ENCODE measurements at places on chromosomes 3 and 15.
A peak's percentile ranks its signal among the peaks of the same experiment; 100 is the strongest.

- no peak for DNase-seq
These were observed 127.1 kb downstream of the ABHD5 start for GRCh38 chr3:43817825-43818224.

- no peak for DNase-seq
These were observed 63.4 kb downstream of the CACNA2D3 start for GRCh38 chr3:54185740-54186139.

- no peak for DNase-seq
These were observed 4.9 kb downstream of the MAN2A2 start for GRCh38 chr15:90907838-90908507.

DNA sequence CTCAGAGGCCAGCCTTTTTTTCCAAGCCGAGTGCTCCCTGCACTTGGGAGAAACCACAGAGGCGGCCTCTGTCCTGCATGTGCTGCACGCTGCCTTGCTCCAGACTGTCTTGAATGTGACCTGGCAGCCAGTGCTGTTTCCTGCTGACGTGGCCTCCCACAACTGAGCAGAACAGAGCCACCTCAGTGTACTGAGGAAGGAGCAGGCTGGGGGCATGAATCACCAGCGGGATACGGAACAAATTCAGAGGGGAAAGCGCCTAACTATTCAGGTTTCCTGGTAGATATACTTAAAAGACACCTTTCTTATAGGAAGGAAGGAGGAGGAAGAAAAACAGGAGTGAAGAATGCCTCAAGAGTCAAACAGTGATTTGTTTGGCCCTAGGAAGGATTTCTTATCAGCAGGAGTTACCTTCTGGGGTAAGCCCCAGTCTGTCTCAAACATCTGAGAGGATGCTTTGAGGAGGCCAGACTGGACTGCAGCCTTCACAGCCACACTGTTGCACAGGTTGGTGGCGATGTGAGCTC is 114.0 kb downstream of the FNDC3B start:
- peak; percentile 87 for DNase-seq

GRCh38 chr15:90219421-90220141 is 14.2 kb downstream of the CIB1 start:
- DNase-seq, result no peak

- DNase-seq, result peak; percentile 33
These were observed 3.6 kb upstream of the CLDN16 start for GRCh38 chr3:190384309-190384756.

DNA sequence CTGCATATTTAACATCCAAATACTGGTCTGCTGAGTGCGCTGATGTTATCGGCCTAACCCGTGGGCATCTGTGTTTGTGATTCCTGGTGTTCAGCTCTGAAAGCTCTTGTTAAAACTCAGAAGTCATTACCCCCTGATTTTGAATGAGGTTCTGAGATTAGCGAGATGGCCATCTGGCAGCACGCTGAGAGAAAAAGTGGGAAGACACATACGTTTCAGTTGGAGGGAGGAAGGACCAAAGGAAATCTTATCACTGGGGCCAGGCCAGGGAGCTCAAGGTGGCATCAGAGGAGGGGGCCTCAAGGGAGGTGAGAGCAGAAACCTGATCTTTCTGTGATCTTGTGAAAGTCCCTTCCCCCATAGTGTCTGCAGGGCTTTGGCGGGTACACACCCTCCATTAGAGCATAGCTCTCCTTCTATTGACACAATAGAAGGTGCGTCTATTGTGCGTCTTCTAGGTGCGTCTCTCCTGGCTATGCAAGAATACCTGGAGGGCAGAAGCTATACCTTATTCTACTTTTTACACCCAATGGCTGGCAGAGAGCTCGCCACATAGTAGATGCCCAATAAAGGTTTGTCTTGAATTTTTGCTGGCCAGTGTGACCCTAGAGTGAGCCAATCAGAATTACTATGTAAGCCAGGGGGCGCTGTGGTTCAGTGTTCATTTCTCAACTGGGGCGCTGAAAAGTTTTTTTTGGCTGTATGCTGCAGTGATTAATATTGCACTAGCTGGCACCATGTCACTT is 182.4 kb downstream of the SHQ1 start:
- no peak for DNase-seq

DNA sequence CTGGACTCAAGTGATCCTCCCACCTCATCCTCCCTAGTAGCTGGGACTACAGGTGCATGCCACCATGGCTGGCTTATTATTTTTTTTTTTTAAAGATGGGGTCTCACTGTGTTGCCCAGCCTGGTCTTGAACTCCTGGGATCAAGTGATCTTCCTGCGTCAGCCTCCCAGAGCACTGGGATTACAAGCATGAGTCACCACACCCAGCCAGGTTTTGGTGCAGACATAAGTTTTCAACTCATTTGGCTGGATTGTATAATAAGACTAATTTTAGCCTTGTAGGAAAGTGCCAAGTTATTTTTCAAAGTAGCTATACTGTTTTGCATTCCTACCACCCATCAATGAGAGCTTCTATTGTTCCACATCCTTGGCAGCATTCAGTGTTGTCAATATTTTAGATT is 32.1 kb downstream of the BUB1B start:
- no peak for DNase-seq

- DNase-seq, result no peak
These were observed 1017.4 kb downstream of the SQOR start for GRCh38 chr15:46652266-46652665.

DNA sequence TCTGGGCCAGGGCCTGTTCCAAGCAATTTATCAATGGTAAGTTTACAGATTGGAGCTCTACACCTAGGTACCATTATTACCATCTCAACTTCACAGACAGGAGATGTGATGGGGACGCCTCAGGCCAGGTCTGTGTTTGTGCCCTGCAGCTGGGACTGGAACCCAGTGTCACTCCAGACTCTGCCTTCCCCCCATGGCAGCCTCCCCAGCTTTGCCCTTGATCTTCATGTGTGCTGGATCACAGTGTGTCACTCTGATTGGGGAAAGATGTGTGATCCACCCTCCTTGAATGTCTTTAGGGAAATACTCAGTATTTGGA is 59.6 kb downstream of the MGLL start:
- no peak for DNase-seq

- peak; percentile 23 for DNase-seq
These were observed 158.3 kb downstream of the SLCO3A1 start for GRCh38 chr15:92011611-92012367.

DNA sequence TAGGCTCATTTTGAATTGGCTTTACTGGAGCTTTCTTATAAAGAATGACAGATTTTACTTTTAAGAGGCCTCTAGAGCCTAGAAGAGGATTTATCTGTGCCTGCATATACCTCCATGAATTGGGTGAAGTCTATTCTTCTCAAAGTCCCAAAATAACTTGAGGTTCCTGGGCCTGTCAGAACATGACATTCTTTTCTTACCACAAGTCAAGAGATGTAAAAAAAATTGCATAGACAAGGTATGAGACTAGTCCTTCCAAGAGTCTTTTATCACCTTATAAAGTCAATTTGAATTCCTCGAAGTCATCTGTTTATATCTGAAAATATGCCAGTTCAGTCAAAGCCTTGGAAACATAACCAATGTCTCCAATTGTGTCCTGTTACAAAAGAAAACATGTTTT is 17.2 kb upstream of the CD200 start:
- no peak for DNase-seq

GRCh38 chr15:48282216-48282615 is 49.0 kb upstream of the DUT start:
- no peak for DNase-seq

DNA sequence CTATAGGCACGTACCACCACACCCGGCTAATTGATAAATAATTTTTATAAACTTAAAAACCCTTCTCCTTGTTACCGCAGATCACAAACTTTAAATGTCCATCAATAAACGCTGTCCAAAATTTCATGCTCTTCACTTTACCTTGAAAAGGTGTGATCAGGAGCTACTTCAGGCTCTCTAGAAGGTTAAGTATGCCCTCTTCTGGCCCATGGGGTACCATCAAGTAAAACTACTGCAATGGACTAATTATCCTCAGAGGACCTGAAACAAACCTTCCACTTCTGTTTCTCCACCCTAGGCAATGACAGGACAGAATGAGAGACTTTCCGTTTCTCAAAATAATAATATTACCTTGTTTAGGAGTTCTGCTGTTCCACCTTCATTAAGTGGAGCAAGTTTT is 9.2 kb downstream of the LZTFL1 start:
- no peak for DNase-seq

DNA sequence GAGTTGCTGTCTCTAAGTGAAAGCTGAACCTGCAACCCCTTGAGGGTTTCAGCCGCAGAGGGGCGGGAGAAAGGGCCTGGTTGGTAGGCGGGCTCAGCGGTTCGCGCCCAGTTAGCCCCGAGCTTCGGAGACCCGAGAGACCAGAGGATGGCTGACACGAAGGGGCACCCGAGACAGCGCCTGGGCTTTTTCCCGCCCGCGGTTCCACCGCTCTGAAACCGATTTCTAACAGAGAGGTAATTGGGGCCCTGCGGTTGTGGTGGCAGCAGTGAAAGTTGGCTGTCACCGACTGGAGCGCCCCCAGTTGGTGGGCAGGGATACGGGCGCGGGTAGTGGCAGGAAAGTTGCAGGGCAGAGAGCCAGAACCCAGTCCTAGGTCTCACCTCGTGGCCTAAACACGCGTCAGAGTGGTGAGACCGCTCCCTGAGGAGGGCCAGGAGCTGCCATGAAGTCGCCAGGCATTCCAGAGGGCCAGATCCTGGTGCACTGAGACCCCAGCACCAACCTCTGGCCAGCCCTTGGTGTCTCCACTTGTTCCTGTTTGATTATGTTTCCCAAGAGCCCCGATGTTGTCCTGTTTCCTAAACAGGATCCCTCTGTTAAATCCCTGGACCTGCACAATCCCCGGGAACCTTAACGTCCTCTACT is 625 bp upstream of the ELL3 start:
- peak; percentile 73 for DNase-seq

GRCh38 chr3:41267975-41268640 is 68.8 kb downstream of the CTNNB1 start:
- no peak for DNase-seq

DNA sequence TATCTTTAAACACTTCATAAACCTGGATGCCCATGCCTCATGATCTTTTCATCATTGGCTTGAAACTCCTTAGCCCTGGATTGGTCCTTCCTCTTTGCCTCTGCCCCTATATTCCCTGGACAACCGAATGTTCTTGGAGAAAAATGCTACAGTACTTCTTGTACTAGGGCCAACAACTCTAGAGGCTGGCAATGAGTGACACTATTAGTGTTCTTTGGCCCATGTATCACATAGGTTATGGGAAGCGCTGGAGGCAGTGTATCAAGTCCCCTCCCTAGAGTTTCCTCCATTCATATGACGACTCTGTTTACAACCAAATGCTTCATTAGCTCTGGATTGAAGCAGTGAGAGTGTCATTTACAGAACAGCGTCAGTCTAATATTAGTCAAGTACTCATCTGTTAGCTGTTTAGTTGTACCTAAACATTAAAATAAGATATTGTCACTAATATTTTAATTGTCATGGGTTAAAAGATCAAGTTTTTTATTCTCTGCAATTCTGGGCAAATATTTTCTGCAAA is 66.4 kb upstream of the MYO5C start:
- no peak for DNase-seq

- DNase-seq, result no peak
These were observed 46.7 kb downstream of the ARNT2 start for GRCh38 chr15:80450811-80451321.

GRCh38 chr15:70466305-70466704 is 297.1 kb downstream of the UACA start:
- no peak for DNase-seq

DNA sequence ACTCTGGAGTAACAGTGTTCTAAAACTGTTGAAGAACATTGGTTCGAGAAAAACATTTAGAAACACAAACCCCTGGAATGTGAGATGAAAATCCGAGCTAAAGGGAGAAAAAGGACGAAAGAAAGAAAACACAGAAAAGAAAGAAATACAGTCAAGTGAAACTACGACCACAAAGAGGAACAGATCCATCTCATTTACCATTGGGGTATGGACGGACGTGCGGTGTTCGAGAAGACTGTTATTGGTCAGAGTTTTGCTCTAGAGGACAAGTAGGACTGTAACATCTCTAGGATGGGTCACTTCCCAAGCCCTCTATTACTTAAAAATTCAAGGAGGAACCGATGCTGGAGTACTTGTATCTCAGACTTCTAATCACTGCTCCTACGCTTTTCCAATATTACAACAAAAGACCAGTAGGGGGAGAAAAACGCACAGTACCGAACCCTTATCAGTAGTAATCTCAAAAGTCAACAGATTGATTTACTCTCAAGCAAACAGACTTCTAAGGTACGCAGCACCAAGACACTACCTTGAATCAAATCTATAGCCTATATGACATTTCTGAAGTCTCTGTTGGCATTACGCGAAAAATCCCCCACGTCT is 1.1 kb upstream of the PIK3CA start:
- DNase-seq, result peak; percentile 84

DNA sequence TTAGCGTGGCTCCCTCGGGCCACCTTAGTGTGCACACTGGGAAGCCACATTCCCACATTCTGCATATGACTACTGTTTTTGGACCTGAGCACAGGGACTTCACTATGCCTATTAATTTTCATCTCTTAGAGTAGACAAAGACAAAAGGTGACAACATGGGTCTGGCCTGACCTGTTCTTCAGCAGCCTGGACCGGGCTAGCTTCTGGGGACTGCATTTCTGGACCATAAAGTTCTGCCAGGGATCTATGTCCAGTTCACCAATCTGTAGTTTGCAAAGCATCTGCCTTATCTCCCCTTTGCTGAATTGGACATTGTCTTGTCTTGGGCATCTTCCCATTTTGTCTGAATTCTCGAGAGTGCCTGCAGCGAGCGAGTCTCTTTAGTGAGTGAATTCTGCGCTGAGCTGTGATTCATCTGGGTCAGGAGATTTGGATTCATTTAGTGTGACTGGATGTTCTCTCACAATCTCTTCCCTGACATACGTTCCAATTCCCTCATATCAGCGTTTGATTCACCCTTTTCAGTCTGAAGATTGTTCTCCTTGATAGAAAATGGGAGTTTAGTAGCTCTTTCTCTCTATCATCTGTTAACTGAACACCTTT is 112.2 kb upstream of the PLXNA1 start:
- peak; percentile 68 for DNase-seq

DNA sequence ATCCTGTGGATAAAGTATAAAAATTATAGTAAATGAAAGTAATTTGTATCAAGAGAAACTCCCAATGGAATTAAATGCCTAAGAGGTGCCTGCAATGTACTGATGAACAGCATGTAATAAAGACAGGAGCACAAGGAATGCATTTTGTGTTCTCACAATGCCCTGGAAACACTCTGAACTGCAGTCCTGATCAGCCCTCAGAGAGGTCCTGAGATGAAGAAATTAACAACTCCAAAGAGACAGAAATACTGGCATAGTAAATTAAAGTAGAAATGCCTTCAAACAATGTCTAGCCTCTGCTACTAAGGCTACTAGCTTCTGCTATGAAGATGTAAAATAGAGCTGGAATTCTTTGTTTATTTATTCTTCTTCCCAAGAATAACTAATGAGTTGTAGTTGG is 59.9 kb downstream of the CFAP20DC start:
- DNase-seq, result no peak

GRCh38 chr3:148585671-148586379 is 111.9 kb upstream of the AGTR1 start:
- DNase-seq, result no peak

Data from Ammon's horn (tissue), 1 donor.